ENCODE measurements at places on chromosomes 13 and 19. TPM values are rescaled to one million over a fixed set of nuclear protein-coding genes. Genes with fewer than 3 reads are reported as not detected.

DNA sequence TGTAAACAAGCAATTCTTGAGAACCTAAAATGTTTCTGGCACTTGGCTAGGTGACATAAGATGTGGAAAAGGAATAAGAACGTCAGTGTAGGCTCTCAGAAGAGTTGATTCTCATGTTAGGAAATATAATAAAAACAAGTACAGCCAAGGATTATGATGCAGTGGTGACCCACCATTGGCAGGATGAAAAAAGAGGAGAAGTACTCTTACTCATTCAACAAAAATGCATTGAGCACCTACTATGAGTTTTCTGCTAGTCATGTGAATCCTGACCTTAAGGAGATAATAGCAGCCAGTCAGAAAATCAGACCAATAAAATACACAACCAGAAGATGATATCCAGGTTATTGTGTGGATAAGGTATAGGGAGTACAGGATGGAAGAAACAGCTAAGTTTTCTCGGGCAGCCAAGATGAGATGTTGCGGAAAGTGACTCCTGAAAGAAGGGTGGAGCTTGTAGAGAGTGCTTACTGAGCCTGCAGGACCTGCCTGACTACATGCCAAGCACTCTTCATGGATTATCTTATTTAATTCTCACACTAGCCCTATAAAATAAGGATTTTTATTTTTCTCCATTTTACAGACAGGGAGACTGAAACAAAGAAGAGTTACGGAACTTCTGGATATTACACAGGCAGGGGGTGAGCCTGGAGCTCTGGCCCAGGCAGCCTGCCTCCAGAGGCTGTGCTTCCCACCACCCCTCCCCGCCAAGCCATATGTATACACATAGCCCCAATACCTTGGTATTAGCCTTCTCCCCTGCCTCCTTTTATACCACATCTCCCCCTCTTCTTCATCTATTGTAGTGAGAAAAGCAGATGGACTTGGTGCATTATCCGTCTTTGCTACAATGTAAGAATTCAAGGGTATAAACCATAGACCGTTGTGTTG lies 58.0 kb downstream of the TGDS start:
- no peak for DNase-seq

The ZNF587B gene
- total RNA-seq, result 15.2 TPM

DNA sequence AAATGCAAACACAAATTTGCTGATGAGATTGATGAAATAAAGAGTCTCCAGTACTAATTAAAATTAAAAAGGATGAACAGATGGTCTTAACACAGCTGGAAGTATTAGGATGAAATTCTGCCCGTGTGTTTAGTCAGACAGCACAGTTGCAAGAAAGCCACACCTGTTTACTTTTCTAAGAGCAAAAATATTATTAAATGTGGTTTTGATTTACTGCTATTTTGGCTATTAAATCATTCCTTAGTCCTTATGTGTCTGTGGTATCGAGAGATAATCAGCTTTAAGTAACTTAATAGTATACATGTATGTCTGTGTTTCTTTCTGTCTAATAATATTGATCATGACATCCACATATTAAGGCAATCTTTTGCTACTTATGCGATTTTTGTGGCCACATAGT lies 494.9 kb downstream of the GPC6 start:
- DNase-seq, result no peak

DNA sequence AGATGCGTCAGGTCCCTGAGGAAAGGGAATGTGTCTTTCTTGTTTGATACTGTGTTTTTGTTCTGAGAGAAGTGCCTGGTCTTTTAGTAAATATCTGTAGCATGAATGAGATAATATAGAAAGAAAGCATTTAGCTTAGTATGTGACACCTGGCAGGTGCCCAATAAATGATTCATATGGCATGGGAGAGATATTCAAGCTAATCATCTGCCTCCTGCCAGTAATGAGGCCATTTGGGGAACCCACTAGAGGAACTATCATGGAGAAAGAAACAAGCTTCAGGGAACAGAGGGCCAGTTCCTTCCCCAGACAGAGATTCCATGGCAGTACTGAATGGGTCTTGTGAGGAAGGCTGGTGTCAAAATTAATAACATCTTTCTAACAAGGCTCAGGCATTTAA lies 603.9 kb downstream of the DCT start:
- peak; percentile 56 for DNase-seq

The SYT5 gene
- 1.9 TPM for total RNA-seq

The GNG8 gene
- total RNA-seq, result not detected

Measured in astrocyte (in vitro differentiated cells and primary cell).